ENCODE measurements at places on chromosomes 6 and 20. TPM values are rescaled to one million over a fixed set of nuclear protein-coding genes. Genes with fewer than 3 reads are reported as not detected.

The RBPJL gene
- polyA plus RNA-seq = not detected

The SLC2A4RG gene
- 121 TPM for polyA plus RNA-seq

The PRR18 gene
- 1.1 TPM for polyA plus RNA-seq

The CDH22 gene
- polyA plus RNA-seq = 0.30 TPM

The TAAR1 gene
- not detected for polyA plus RNA-seq

The BPHL gene
- 27.9 TPM for polyA plus RNA-seq

The RXRB gene
- 70.0 TPM for polyA plus RNA-seq

The DDX43 gene
- polyA plus RNA-seq = not detected

The CDH26 gene
- not detected for polyA plus RNA-seq

The CALHM6 gene
- polyA plus RNA-seq = 3.8 TPM

The PLG gene
- 3.0 TPM for polyA plus RNA-seq

The IL17A gene
- not detected for polyA plus RNA-seq

The SNX21 gene
- polyA plus RNA-seq = 14.9 TPM

The PRICKLE4 gene
- 3.6 TPM for polyA plus RNA-seq

The TRAPPC3L gene
- 0.11 TPM for polyA plus RNA-seq

The TRIM10 gene
- 0.42 TPM for polyA plus RNA-seq

The ARFGEF3 gene
- 0.79 TPM for polyA plus RNA-seq

The ADGB gene
- polyA plus RNA-seq = 0.03 TPM

The BTNL2 gene
- not detected for polyA plus RNA-seq

The RAD21L1 gene
- polyA plus RNA-seq = 0.15 TPM

The ANGPT4 gene
- 0.11 TPM for polyA plus RNA-seq

The NKX2-2 gene
- 0.13 TPM for polyA plus RNA-seq

The GPX5 gene
- polyA plus RNA-seq = not detected

The RPRD1B gene
- 33.8 TPM for polyA plus RNA-seq

The GATA5 gene
- not detected for polyA plus RNA-seq

The HCRTR2 gene
- not detected for polyA plus RNA-seq

The PRSS16 gene
- 0.14 TPM for polyA plus RNA-seq

The RIMS1 gene
- polyA plus RNA-seq = 1.1 TPM

The VGLL2 gene
- polyA plus RNA-seq = 115 TPM

The TRIM15 gene
- polyA plus RNA-seq = not detected

The EDN1 gene
- polyA plus RNA-seq = 1.6 TPM

The R3HDML gene
- not detected for polyA plus RNA-seq

Data from muscle of arm (tissue), 14 donors.